ENCODE measurements at places on chromosomes 12 and 14.

GRCh38 chr14:97724265-97724731 is 927.1 kb downstream of the VRK1 start:
- DNase-seq = no peak

DNA sequence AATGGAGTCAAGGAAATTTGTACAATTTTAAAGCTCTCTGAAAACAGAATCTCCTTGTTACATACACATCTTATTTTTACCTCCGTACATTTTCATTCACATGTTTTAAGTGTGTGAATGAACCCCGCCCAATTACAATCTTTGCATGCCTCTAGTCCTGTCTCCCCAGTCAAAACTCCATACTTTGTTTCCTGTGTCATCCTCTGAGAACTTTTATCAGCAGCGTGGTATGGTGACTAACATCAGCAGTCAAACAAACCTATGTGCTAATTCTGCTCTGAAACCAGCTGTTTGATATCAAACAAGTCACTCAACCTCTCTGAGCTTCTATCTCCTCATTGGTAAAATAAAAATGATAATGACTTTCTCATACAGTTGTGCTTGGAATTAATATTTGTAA is 15.8 kb upstream of the ERGIC2 start:
- DNase-seq = no peak

GRCh38 chr12:74794522-74794921 is 256.9 kb downstream of the ATXN7L3B start:
- DNase-seq = no peak

GRCh38 chr12:49865782-49866135 is 22.9 kb upstream of the BCDIN3D start:
- no peak for DNase-seq

- no peak for DNase-seq
Measured at GRCh38 chr14:80446356-80446755, 235.1 kb upstream of the DIO2 start.

- no peak for DNase-seq
Measured at GRCh38 chr12:87315-87714, 20.7 kb downstream of the IQSEC3 start.

DNA sequence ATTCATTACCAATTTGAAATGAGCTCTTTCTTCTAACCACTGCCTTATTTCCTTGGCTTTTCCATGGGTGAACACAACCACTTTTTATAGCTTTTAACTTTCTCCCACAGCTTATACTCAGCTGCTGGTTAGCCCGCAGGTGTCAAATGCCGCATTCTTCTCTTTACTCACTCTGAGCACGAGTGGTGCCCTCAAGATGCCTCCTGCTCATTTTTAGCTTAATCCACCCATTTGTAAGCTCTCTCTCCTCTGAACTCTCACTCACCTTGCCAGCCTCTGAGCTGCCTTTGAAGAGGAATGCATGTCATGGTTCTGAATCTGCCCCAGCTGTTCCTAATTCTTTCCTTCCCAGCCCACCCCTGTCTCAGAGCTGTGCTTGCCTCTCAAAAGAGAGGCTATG is 449.4 kb upstream of the PRICKLE1 start:
- no peak for DNase-seq
